ENCODE measurements at places on chromosomes 12 and 14.

DNA sequence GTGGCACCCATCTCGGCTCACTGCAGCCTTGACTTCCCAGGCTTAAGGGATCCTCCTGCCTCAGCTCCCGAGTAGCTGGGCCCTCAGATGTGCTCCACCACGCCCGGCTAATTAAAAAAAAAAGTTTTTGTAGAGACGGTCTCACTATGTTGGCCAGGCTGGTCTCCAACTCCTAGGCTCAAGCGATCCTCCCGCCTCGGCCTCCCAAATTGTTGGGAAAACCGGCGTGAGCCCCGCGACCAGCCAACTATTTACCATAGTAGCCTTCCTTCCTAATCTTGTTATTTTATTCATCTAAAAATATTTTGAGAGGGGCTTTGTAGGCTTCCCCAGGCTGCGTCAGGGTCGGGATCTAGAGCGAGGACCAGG lies 25.4 kb upstream of the YY1 start:
- DNase-seq: no peak

- DNase-seq: no peak
Measured at GRCh38 chr14:97095269-97095668, 298.1 kb downstream of the VRK1 start.

- no peak for DNase-seq
Measured at GRCh38 chr14:70897464-70897863, 9.8 kb upstream of the PCNX1 start.

DNA sequence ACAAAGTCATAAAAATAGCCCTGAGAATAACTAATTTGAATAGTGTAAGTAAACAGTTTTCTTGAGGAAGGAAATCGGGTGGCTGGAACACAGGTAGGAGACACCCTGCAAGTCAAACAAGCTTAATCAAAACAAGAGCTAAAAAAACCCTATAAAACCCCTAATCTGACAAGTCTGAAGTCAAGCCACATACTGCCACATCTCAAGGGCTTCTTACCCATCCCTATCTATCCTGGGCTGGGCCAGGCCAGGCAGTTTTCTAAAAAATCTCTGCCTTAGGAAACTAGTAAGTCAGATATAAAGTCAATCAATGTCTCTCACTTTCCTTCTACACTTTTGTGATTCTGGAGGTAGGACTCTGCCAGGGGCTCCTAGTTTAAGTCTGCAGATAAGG lies 15.3 kb downstream of the UBE2N start:
- DNase-seq: no peak

- DNase-seq: no peak
Measured at GRCh38 chr14:96195441-96196081, 9.1 kb upstream of the BDKRB2 start.
